ENCODE measurements at places on chromosomes 16 and 17.

GRCh38 chr16:78929841-78930240 lies 670.7 kb downstream of the MAF start:
- no peak for DNase-seq

GRCh38 chr16:11576427-11577289 lies 10.1 kb downstream of the LITAF start:
- no peak for DNase-seq

DNA sequence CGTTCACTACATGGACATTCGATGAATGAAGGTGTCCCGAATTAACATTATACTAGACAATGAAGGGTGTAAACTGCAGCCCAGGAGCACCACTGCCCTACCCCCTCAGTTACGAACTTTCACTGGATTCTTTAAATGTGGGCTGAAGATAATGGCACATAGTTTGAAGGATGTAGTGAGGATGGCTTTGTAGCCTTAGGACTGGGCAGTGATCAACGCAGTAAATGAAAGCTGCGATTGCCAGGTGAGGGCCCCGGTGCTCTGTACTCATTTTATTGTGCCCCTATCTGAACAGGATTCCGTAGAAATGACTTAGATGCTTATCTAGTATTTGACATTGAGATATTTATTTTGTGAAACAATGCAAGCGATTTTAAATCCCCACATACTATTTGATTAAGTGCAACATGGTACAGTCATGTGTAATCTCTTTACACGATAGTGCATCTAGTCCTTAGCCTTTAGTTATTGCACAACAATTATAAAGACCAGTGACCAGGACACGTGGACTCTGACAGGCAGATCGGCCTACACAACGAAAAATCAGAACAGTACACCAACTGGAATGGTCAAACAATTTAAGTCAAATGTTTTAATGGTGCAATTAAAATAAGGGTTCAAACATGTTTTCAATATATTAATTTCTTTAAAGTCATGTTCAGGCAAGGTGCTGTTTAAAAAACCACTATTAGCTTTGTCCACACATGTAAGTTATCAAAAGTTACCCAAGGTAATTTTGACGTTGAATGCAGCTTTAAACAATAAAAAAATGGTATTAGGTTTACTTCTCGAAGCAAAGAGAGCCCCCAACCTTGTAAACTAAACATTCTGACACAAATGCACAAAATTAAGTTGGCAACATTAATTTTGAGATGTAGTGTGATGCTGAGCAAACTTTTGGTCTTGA lies 17.4 kb upstream of the ERN1 start:
- no peak for DNase-seq

DNA sequence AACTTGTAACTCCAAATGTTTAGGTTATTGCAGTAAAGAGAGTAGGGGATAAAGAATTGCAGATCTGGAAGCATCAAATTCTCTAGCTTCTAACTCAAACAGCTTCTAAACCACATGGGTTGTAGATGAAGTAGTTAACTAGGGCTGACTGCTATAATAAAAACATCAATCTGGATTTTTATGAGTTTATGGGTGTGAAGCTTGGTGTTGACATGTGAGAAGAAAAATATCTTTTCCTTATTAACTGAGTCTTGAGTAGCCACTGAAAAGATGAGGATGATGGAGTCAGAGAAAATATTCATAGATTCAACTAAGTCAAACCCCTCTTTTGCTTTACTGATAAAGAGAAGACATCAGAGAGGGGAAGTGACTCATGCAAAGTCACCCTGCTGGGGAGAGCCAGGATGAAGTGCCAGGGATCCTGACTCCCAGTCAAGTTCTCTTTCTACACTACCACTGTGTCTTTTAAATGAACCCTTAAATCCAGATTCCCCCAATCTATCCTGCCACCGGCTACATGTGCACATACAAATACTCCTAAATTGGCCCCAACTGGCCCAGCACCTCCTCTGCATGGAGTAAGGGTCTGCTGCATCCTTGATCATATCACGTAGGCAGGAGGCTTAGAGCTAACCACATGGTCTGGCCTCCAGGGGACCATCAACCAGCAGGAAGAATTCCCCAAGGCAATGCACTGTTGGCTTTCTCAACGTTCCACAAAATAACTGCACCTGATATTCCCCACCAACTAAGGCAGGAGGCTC lies 264.0 kb upstream of the CCL2 start:
- DNase-seq, result no peak

GRCh38 chr17:40309949-40310510 lies 1.1 kb downstream of the RARA start:
- no peak for DNase-seq

DNA sequence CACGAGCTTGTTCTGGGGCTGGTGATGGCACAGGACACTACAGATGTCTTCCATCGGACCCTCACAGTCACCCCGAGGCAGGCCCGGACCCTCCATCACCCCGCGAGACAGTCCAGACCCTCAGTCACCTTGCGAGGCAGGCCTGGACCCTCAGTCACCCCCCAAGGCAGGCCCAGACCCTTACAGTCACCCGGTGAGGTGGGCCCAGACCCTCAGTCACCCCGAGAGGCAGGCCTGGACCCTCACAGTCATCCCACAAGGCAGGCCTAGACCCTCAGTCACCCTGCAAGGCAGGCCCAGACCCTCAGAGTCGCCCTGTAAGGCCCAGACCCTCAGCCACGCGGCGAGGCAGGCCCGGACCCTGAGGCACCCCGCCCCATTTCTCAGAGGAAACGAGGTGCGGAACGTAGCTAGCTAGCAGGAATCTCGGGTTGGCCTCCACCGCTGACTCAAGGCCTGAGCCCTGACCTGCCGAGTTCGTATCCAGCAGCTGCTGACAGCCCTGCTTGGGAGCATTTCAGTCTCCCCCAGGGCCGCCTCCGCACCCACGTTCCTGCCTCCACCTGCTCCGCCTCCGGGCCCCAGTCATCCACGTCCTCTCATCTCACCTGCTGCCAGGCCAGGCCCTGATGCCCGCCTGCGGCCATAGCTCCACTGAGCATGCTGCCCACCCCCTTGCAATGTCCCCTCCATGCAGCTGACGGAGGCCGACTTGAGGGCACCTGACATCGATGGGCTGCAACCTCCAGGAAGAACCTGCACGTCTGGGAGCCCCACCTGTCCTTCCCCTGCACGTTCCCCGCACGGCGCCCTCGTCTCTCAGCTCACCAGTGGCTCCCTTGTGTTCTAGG lies 28.7 kb downstream of the RPH3AL start:
- DNase-seq, result no peak

DNA sequence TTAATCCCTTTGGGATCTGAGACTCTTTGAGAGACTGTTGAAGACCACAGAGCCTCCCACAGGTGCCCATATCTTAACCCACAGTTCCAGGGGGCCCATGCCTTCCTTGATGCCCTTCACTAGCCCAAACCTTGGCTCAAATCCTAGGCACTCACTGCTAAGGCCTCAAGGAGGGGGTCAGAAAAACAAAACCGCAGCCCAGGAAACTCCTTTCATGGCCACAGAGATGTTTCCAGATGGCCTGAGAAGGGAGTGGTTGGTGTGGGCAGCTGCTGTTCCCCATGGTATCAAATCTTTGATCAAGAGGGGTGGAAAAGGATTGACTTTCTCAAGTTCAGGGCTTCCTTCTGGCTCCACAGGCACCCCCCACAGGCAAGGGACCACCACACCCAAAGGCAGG lies 44.7 kb downstream of the CDH1 start:
- DNase-seq, result no peak

GRCh38 chr17:58232707-58233156 lies 5.7 kb upstream of the LPO start:
- peak; percentile 60 for DNase-seq

DNA sequence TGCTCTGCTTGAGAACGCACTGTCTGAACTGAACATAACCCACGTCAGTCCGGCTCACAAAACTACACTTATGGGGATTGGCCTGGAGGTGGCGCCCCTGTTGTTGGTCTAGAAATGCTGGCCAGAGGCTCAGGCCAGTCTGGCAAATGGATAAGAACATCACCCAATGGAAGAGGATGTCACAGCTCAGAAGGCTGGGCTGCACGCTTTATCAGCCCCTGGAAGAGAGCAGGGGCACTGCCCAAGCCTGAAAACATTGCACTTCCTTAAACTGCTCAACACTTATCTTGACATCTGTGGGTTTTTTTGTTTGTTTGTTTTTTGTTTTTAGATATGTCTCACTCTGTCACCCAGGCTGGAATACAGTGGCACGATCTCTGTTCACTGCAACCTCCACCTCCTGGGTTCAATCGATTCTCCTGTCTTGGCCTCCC lies 24.8 kb upstream of the BPTF start:
- DNase-seq, result no peak

DNA sequence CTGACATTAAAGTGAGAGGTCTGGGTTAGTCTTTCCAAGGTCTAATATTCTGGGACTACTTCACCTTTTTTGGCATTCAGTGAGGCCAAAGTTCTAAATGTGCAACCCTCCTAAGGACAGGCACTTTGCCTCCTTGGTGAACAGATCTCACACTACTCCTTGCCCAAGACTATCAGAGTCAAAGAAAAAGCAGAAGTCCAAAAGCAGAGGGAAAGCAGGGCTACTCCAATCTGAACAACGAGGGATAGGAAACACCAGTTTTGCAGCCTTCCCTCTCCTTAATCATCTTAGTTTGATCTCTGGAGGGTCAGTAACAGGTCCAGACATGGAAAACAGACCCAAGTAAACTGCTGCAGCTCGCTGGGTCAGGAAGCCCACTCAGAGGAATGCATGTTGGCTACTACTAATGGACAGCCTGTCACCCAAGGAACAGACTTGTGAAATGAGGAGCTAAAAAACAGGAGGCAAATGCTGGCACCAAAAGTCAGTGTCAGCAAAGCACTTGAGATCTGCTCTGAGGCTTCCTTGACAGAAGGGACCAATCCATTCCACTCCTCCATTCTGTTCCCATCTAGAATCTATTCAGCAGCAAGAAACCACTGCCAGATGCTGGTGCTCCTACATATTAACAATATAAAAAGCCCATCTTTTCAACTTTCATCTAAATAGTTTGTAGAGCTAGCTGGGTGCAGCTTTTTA lies 29.9 kb downstream of the DCUN1D3 start:
- no peak for DNase-seq

GRCh38 chr17:5952518-5952917 lies 117.7 kb upstream of the WSCD1 start:
- DNase-seq, result no peak

GRCh38 chr16:5560084-5560483 lies 462.5 kb upstream of the EEF2KMT start:
- no peak for DNase-seq

DNA sequence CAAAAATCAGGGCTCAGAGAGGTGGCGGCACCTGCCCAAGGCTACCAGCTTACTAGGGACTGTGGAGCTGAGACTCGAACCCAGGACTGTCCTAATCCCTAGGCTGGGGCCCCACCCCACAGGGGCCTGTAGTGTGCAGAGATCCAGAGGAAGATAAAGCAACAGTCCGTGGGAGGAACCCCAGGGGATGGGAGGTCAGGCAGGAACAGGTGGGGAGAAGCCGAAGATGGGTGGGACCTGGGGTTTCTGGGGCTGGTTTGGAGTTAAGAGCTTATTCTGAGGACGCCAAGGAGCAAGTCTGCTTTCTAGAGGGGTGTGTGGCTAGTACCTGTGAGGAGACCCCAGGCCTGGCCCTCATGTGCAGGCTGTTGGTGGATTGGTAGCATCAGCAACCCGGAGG lies 14.9 kb downstream of the C16orf74 start:
- no peak for DNase-seq

GRCh38 chr16:24721830-24722238 lies 7.6 kb upstream of the TNRC6A start:
- DNase-seq, result no peak

- no peak for DNase-seq
Measured at GRCh38 chr16:67444259-67445125, 13.6 kb downstream of the HSD11B2 start.

DNA sequence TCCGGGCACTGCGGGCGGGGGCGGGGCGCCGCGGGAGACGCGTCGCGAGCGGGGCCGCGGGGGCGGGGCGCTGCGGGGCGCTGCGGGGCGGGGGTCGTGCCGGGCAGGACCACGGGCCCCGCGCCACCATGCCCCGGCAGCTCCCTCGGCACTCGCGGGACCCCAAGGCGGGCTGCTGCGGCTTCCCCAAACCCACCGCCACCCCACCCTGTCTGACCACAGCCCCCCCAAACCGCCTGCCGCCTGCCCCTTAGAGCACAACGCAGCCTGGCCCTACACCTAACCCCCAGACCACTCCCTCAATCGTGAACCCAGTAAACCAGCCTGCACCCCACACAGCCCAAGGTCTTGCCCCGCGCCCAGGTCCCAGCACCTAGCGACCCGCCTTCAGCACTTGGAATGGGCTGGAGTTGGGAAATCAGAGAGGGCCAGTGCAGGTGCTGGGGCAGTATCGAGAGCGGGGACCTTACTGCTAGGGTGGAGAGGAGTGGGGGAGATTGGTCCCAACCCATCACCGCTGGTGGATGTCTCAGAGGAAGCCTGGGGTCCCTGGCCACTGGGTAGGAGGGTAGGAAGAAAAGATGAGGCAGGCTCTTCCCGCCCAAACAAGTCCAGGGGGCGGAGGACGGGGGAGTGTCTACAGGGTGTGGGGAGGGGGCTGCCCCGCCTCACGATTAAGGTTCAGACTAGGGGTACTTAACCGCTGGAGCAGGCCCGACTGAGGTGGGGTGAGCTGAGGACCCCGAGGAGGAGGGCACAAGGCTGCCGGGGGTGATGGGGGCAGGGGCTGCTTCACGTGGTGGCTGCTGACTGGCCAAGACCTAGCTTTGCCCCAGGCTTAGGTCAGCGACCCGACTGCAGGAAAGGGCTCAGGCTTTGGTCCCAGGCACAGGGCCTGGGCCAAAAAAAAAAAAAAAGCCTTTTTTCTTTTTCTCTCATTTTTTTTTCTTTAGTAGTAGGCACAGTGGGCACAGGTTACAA lies 539 bp upstream of the VAMP2 start:
- no peak for DNase-seq

DNA sequence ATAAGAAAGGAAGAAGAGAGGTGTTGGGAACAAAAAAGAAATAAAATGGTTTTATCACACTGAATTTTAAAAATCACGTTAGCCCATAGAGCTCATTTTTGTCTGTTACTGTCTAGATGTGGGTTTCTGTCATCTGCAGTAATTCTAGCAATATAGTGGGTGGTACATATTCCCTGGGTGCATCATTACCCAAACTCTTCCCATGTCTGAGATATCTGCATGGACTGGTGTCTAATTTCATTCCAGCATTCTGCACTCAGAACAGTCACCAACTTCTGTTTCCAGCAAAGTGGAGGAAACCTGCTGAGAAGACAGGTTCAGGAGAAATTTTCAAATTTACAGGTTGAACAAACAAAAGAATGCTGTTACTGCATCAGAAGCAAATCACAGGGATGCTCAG lies 263.8 kb downstream of the CDH11 start:
- no peak for DNase-seq

DNA sequence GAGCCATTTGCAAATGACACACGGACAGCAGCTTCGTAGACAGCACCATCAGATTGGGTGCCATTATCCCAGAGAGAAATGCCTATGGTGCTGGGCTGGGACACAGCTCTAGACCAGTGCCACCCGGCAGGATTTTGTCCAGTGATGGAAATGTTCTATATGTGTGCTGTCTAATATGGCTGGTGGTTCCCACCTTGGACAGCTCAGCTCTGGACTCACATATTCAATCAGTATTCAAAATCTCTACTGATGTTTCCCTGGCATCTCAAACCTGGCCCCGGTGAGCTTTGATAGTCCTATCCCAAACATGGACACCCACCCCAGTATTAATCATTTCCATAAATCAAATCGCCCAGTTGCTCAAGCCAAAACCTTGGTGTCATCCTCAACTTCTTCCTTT lies 23.0 kb downstream of the FA2H start:
- DNase-seq, result no peak

- DNase-seq, result no peak
Measured at GRCh38 chr16:10981697-10982216, 37.4 kb downstream of the CLEC16A start.

GRCh38 chr17:58508341-58509067 lies 5.9 kb downstream of the MTMR4 start:
- DNase-seq, result no peak

GRCh38 chr17:35086931-35087573 lies 23.5 kb upstream of the RFFL start:
- no peak for DNase-seq

Measured in HS-5 (cell line).